ENCODE measurements at places on chromosomes 12 and 14. TPM values are rescaled to one million over a fixed set of nuclear protein-coding genes. Genes with fewer than 3 reads are reported as not detected.

The AREL1 gene
- 19.6 TPM for total RNA-seq

The MAP1LC3B2 gene
- 1.8 TPM for total RNA-seq

The KRT78 gene
- 5.3 TPM for total RNA-seq

The ARHGDIB gene
- 1.2 TPM for total RNA-seq

The TMEM106C gene
- total RNA-seq, result 63.1 TPM

The FLRT2 gene
- 7.1 TPM for total RNA-seq

The FAIM2 gene
- 0.53 TPM for total RNA-seq

The RASSF8 gene
- 14.3 TPM for total RNA-seq

The C2CD5 gene
- total RNA-seq, result 6.6 TPM

The KLRD1 gene
- total RNA-seq, result 0.26 TPM

The RFLNA gene
- not detected for total RNA-seq

The CNOT2 gene
- total RNA-seq, result 116 TPM

The PDE3A gene
- under 0.01 TPM for total RNA-seq

The RPGRIP1 gene
- not detected for total RNA-seq

The POTEG gene
- not detected for total RNA-seq

The CIROP gene
- total RNA-seq, result not detected

The MFAP5 gene
- 6.6 TPM for total RNA-seq

The GPR135 gene
- 0.26 TPM for total RNA-seq
